ENCODE measurements at places on chromosomes 7 and 10. TPM values are rescaled to one million over a fixed set of nuclear protein-coding genes. Genes with fewer than 3 reads are reported as not detected.

The MMD2 gene
- not detected for total RNA-seq

The NPTX2 gene
- total RNA-seq: 46.8 TPM

DNA sequence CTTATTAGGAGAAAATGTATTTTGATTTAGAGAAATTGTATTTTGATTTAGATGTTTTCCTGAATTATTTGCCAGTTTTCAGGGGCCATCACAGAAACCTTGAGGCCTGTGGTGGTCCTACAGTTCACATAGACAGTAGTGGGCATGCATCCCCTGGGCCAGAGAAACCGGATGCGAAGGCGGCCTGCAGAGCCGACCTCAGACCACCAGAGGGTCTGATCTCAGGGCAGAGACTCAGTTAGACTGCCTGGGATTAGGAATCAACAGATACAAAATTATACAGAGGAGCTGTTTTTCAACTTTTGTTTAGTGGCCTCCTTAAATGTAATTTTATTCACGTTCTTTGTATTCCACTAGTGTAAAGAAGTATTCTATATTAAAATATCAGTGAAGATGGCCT is 158.4 kb downstream of the PAXIP1 start:
- H3K4me1 ChIP-seq: no peaks in the 10 kb centered on the region
- no peak for DNase-seq
- no peaks in the 10 kb centered on the region for H3K36me3 ChIP-seq
- H3K4me3 ChIP-seq: no peak overlapping the region
- no peak overlapping the region for H3K27ac ChIP-seq

GRCh38 chr10:23150091-23150490 is 42.0 kb upstream of the PTF1A start:
- H3K4me1 ChIP-seq: no peaks in the 10 kb centered on the region
- H3K27ac ChIP-seq: no peak overlapping the region
- H3K27me3 ChIP-seq: no peaks in the 10 kb centered on the region
- H3K36me3 ChIP-seq: no peaks in the 10 kb centered on the region
- DNase-seq: no peak

DNA sequence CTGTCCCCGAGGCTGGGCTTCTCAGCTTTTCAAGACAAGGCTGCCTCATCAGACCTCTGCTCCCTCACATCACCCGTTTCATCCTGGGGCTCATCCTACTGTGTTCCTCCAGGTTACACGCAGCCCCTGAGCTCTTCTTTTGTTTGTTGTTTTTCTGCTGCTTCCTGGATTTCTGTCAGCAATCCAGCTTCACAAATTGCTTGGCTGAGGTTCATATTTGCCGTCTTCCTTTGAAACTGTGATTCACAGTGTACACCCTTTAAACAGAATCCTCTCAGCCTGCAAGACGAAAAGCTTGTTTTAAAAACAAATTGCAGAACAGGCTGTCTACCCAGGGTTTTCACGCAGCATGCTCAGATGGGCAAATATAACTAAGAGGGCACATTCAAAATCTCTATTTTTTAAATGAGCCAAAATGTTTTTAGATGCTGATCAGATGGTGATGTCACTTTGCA is 39.1 kb upstream of the PARD3 start:
- no peak overlapping the region for H3K27ac ChIP-seq
- no peaks in the 10 kb centered on the region for H3K36me3 ChIP-seq
- peak; percentile 29 for DNase-seq

DNA sequence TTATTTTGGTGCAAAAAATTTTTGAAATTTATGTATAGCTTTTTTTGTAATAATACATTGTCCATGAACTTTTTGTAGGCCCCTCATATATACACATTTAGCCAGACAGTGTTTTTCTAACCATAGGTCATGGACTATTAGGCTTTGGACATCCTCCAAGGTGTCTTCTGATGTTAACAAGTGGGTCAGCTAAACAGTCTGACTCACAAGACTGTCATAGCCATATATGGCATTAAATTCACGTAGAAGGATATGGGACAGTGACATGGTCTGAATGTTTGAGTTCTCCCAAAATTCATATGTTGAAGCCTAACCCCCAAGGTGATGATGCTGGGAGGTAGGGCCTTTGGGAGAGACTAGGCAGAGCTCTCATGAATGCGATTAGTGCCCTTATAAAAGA is 14.0 kb upstream of the NUB1 start:
- H3K36me3 ChIP-seq: no peaks in the 10 kb centered on the region
- DNase-seq: no peak
- no peak overlapping the region for H3K27ac ChIP-seq
- no peaks in the 10 kb centered on the region for H3K27me3 ChIP-seq
- no peaks in the 10 kb centered on the region for H3K4me1 ChIP-seq
- H3K4me3 ChIP-seq: no peak overlapping the region

DNA sequence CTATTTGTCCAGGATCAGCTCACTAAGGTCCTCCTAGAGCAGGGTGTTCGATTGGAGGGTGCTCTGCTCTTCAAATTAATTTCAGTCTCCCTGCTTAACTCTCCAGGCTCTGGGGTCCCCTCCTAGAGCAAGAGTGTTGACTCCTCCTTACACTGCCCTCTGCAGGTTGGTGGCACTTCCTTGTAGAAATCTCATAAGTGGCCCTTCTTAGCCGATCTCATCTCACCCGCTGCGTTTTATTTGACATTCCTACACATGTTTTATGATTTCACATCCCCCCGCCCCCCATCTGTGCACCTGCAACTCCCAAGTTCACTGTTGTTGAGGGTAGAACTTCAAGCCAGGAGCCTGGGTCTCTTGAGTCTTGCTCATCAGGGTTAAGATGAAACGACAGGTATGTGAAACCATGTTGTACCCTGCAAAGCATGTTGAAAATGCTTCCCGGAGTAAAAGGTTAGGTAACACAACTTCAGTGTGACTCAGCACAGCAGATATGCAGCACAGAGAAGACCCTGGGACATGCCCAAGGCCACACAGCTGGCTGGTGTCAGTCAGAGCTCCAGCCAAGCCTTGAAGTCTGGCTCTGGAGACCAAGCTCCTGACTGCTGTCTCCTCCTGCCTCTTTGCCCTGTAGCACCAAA is 171.2 kb downstream of the PRKAG2 start:
- no peak overlapping the region for H3K27ac ChIP-seq
- no peaks in the 10 kb centered on the region for H3K27me3 ChIP-seq
- H3K4me1 ChIP-seq: no peaks in the 10 kb centered on the region
- H3K36me3 ChIP-seq: no peaks in the 10 kb centered on the region

- no peaks in the 10 kb centered on the region for H3K27me3 ChIP-seq
- H3K27ac ChIP-seq: no peak overlapping the region
Observed at GRCh38 chr10:48444266-48444665, 137.8 kb downstream of the MAPK8 start.
